ENCODE measurements at places on chromosomes 6 and 20.

GRCh38 chr6:29965873-29966601 is 23.7 kb downstream of the HLA-A start:
- peak; percentile 47 for DNase-seq

DNA sequence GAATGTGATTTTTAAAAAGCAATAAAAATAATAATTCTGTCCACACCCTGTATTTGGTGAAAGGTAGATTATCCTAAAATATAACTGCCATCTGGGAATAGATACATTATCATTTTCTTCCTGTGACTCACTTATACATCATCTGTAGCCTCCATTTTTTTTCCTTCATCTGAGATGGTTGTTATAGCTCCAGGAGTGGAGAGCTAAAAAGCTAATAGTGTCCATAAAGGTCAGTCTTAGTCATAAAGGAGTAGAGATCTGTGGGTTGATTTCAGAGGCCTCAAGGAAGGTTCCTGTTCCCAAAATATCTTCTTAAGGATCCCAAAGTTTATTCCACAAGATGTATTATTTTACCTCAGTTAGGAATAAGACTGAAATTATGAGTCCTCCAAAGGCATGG is 41.1 kb downstream of the FBXO5 start:
- DNase-seq: no peak

DNA sequence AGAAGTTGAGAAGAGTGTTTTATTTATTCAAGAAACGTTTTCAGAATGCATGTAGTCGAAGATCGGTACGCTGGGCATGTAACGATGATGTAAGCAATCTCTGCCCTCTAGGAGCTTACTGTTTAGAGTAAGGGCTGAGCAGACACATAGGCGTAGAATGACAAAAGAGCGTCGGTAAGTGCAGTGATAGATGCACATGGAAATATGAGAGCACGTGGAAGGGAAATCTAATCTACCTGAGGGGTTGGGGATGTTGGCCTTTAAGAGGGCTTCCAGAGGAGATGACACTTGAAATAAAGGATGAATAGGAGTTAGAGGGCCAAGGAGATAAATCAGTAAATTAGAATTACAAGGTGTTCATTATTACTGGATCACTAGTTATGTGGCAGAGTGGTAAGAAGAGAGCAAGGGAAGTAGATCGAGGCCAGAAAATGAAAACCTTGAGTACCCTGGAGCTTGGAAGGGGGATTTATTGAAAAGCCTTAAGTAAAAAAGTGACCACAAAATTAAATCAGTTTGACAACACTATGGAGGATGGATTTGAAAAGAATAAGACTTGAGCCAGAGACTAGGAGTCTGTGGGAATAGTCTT is 782 bp downstream of the TRMT11 start:
- no peak for DNase-seq

- DNase-seq: no peak
Measured at GRCh38 chr6:82970839-82971238, 94.8 kb downstream of the UBE3D start.

DNA sequence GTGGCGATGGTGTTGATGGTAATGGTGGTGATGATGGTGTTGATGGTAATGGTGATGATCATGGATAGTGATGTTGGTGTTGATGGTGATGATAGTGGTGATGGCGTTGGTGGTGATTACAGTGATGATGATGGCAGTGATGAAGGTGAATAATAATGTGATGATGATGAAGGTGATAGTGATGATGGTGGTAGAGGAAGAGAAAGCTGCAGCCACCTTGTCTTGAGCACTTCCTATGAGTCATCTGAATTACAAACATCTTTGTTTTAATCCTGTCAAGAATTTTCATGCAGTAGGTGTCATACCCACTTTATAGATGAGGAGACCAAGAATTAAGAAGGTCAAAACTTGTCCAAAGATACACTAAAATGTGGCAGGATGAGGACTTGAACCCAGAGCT is 242.4 kb downstream of the TAF4 start:
- DNase-seq: no peak

DNA sequence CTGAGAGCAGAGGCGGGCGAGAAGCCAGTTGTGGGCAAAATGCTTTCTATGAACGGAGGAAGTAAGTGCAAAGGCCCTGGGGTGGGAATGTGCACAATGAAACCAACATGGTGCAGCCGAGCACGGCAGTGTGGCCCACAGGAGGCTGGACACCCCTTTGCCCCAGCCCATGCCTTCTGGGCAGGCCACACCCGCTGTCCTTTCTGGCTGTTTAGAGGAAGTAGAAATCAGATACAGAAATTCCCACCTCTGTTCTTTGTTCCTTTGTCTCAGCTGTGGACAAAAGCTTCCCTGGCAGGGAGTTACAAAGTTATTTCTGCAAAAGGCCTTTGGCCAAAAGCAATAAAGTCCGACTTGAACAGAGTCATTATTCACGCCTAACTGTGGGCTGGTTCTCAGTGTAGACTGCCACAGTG is 11.9 kb downstream of the SULF2 start:
- no peak for DNase-seq

GRCh38 chr6:130661077-130661476 is 166.1 kb upstream of the SMLR1 start:
- DNase-seq: no peak

- no peak for DNase-seq
Measured at GRCh38 chr6:107658920-107659865, 164.9 kb downstream of the SCML4 start.

DNA sequence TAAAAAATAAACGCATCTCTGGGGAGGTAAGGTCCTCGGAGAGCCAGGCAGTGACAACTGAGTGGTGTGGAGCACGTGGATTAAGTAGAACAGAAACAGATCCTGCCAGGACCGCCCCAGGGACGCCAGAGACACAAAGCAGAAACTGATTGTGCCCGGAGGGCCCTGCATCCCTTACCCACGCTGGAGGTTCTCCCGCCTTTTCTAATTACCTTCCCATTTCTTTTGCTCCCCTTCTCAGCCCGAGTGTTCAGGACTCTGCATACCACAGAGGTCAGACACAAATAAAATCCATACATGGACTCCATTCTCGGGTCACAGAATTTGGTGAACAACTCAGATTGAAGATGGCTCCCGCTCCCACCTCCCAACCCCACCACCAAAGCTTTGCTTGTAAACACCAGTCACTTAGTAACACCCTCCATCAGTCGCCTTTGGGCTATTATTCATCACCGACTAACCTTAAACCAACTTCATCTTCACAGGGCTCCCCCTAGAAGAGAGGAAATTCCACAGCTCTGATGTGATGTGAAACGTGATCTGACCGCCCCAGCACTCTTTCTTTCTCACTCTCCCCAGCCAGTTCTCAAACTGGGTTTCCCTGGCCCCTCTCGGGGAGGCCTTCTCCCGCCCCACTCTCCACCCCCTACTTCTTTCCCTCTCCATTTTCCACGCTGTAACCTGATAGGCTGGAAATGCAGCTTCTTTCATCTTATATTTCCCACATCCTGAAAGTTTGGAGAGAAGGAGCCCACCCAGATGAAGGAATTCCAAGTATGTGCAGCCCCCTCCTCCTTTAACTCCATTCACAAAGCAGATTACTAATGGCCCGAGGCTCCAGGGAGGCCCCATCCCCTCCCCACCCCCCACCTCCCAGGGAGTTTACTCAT is 32.5 kb upstream of the PIM1 start:
- peak; percentile 60 for DNase-seq

GRCh38 chr6:99393366-99393697 is 663 bp downstream of the COQ3 start:
- no peak for DNase-seq

GRCh38 chr6:6640926-6641325 is 52.4 kb downstream of the LY86 start:
- DNase-seq: no peak

DNA sequence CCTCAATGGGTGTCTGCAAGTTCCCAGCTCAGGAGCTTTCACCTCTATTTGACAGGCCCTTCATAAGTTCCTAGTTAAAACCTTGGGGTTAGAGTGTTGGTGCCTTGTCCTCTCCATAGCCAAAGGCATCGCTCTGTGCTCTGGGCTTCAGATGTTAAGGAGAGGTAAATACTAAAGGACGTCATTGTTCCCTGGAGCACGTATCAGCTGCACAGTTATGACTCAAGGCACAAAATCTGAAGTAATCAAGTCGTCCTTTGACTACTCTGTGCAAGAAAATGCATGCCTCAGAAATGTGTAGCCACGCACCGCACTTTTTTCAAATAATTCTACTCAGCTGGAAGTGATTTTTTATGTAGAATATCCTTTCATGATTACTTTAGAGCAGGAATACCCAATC is 240.8 kb upstream of the QKI start:
- no peak for DNase-seq

DNA sequence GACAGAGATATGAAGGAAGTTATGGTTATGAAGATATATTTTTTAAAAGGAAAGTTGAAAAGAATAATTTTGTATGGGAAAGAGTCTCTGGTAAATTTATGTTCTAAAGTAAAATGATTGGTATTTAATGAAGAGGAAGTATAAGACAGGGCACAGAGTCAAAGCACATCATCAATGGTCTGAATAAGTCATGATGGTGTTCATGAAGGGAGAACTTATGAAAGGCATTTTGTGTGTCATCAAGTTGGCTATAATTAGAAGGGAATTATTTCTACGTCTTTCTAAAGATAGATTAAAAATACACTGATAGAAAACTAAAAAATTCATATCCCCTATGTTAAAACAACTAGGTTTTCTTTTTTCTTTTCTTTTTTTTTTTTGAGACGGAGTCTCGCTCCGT is 21.4 kb upstream of the SNAI1 start:
- DNase-seq: no peak

GRCh38 chr6:164121527-164121926 is 707.0 kb downstream of the QKI start:
- no peak for DNase-seq

- no peak for DNase-seq
Measured at GRCh38 chr20:38143238-38143645, 21.8 kb downstream of the TGM2 start.

DNA sequence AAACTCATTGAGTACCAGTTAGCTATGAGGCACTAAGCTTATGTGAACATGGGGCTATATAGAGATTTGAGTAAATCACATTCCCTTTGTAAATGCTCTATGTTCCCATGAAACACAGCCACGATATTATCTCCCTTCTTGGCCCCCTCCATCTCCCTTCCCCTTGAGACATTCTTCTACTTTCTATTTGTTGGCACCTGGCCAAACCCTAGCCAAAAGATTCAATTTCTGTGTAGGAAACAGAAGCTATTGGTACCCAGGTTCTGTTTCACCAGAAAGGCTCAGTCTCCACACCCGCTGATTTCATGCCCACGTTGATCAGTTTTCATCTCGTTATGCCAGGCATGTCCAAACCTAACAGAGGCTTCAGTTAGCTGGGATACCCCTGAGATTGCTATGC is 145.5 kb upstream of the LAMP5 start:
- no peak for DNase-seq

- DNase-seq: no peak
Measured at GRCh38 chr6:27059621-27060425, 187.7 kb upstream of the PRSS16 start.

DNA sequence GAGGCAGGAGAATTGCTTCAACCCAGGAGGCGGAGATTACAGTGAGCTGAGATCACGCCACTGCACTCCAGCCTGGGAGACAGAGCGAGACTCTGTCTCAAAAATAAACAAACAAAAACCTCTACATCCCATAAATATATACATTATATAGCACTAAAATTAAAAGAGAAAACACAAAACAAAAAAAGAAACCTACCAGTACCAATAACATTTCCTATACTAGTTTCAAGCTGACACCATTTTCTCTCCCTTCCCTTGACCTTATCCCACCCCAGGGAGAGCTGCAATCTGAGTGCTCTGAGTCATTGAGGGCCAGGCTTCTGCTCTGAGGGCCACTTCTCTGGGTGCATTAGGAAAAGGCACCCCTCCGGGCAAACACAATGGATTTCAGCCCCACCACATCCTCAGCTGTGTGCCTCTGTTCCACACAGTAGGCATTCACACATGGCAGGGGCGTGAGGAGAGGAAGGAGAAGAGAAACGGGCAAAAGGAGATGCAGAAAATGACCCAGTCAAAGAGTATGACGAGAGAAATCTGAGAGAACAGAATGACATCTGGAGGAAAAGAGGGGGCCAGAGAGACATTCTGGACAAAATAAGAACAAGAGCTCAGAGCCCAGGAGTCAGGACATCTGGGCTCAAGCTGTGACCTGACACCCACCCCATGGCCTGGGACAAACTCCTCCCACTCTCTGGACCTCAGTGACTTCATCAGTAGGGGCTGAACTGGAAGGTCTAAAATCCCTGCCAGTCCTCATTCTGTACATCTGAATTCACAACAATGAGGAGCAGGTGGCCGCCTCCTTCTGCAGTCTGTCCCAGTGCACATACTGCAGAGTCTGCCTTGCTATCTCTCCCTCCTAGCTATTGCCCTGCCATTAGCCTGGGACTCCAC is 18.2 kb downstream of the TRIM26 start:
- DNase-seq: no peak

DNA sequence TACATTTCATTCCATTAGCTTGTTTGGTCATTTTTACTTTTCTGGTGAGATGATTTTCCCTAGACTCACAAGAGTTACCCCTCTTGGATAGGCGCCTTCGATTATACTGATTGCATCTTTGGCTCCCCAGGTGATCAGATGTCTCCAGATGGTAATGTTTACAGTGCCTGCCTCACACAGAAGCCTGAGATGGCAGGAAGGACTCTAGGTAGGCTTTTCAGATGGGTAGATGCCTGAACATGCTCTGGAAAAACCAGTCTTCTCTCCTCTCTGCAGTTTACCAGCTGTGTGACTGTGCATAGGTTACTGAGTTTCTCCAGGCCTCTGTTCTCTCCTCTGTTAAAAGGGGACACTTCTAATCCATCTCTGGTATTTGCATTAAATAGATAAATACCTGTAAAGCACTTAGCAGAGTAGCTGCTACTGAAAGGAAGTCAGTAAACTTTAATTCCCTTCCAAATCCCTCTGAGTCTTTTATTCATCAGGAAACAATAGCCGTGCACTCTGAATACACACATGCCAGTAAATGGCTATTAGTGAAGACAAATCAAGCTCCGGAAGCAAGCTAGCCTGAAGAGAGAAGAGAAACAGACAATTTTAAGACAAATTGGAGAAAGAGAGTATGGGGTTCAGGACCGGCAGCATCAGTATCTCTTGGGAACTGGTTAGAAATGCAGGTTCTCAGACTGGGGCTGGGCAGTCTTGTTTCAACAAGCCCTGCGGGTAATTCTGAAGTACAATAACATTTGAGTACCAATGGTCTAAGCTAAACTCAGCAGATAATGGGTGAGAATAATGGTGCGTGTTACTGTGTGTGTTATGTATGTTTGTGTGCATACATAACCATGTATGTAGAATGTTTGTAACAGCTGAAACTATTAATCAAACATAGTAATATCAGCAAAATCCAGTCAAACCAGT is 139.4 kb downstream of the UST start:
- no peak for DNase-seq

Data from activated T-cell treated with anti-CD3 and anti-CD28 coated beads, Interleukin-2, amount 50 U/mL, for 48 hours (primary cell).